ENCODE measurements at places on chromosomes 1 and 21. TPM values are rescaled to one million over a fixed set of nuclear protein-coding genes. Genes with fewer than 3 reads are reported as not detected.

GRCh38 chr21:25934130-25934529, 199.4 kb downstream of the GABPA start:
- no peak for DNase-seq

- no peak for DNase-seq
Measured at GRCh38 chr1:81920886-81921285, 120.2 kb downstream of the ADGRL2 start.

- DNase-seq = no peak
Measured at GRCh38 chr1:31897526-31898100, 40.6 kb downstream of the PTP4A2 start.

FBXO42 gene
- 13.0 TPM for total RNA-seq

DNA sequence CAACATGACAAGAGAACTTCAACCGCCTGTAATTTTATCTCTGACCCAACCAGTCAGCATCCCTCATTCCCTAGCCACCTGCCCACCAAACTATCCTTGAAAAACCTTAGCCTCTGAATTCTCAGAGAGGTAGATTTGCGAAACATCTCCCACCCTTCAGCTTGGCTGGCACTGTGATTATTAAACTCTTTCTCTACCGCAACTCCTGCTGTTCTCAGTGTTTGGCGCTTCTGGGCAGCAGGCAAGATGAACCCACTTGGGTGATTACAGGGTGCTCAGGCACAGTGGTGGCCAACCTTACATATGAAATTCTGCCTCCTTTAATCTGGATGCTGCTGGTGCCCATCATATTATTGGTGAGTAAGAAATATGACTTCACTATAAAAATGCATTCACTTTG, 22.1 kb downstream of the CCDC190 start:
- no peak for DNase-seq

All from PC-9 (cell line).